Brain (organoid and tissue), 16 donors: ENCODE measurements at places on chromosomes 7 and 10.

- DNase-seq: no peak
Measured at GRCh38 chr7:30996256-30996655, 32.5 kb downstream of the GHRHR start.

DNA sequence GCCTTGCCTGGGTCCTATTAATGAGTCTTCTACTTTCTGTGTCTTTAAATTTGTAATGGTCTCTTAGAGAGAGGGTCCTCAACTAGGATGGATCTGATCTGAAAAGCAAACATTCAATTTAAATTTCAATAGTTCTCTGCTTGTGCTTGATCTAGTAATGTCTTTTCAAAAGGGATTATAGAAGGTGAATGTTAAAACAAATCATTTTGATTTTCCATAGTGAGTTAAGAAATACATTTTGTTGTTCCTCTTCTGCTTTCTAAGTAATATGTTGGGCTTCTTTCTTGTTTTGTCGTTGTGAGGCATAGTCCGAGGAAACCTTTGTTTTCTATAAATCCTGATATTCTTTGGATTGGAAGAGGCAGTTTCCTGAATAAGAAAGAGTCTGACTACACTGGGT, 18.8 kb downstream of the NRF1 start:
- DNase-seq: no peak

GRCh38 chr7:92944633-92945032, 108.3 kb upstream of the CDK6 start:
- no peak for DNase-seq

DNA sequence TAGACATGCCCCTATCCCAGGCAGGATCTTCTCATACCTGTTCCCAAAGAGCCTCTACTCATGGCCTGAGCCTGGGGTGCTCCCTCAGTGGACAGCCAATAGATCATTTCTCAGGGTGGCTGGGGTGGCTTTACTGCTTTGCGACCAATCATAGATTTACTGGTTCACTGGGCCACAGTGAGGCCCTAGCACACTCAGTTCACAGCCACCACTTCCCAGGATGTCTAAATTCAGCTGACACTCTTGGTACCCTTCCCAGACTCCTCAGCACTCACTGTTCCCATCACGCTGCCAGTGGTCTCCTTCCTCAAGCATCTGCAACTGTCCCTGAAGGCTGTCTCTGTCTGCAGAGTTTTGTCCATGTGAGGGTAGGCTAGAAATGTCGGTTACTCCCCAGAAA, 50.6 kb downstream of the ARHGAP22 start:
- DNase-seq: peak; percentile 15

- DNase-seq: no peak
Measured at GRCh38 chr7:117818232-117818631, 55.0 kb downstream of the CTTNBP2 start.

DNA sequence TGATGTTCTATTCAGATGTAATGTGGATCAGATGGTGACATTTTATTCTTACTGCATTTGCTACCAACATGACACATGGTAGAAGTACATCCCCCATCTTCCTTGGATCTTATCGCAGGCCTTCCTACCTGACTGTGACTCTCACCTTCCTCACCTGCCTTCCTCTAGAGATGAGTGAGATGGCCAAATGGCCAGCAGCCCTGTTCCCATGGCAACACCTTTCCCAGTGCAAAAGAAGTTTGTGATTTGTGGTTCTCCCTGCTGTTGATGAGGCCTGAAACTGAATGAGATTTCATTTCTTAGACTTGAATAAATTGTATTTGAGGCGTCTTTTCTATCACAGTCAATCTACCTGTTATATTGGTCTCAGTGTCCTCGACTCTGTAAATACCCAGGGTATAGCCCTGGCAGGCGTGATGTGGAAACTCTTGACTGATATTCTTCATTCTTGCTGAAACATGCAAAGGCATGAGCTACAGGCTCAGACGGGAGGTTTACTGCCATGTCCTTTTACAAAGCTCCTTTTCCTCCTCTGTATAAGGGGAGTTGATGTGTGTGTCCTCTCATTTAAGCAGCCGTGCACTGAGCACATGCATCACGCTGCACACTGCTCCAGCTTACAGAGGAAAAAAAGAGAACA, 440.7 kb upstream of the AKR1E2 start:
- DNase-seq: peak; percentile 76
